ENCODE measurements at places on chromosomes 7 and 10. TPM values are rescaled to one million over a fixed set of nuclear protein-coding genes. Genes with fewer than 3 reads are reported as not detected.

DNA sequence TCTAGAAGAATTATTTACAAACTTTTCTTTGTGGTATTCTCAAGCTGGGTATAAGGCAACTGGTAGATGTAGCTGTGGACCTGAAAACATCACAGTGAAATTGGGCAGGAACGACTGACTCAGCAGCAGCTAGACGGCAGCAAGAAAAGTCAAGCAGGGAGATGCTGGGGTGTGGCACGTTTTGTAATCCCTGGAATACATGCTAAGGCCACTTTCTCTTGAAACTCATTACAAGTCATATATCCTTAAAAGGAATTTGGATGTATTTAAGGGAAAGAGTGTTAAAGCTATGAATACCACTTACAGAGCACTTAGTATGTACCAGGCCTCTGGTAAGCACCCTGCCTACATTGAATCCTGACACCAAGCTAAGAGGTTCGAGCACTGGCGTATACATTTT, 17.4 kb downstream of the BEND7 start:
- DNase-seq, result no peak

- DNase-seq, result no peak
Observed at GRCh38 chr7:151275813-151276577, 27.5 kb upstream of the SMARCD3 start.

PSD gene
- total RNA-seq, result 1.3 TPM

HOXA4 gene
- total RNA-seq, result 1.3 TPM

GRCh38 chr7:159193543-159194090, 49.0 kb upstream of the VIPR2 start:
- no peak for DNase-seq

OR9A2 gene
- total RNA-seq, result not detected

GRCh38 chr10:71343392-71343773, 24.3 kb downstream of the SLC29A3 start:
- DNase-seq, result no peak

- DNase-seq, result peak; percentile 38
Observed at GRCh38 chr10:113329121-113329596, 223.7 kb upstream of the HABP2 start.

GNGT1 gene
- not detected for total RNA-seq

VWC2 gene
- under 0.01 TPM for total RNA-seq

- DNase-seq, result no peak
Observed at GRCh38 chr10:92846-93245, 42.4 kb upstream of the ZMYND11 start.

GRCh38 chr7:129684777-129685176, 73.3 kb downstream of the NRF1 start:
- peak; percentile 28 for DNase-seq

DNA sequence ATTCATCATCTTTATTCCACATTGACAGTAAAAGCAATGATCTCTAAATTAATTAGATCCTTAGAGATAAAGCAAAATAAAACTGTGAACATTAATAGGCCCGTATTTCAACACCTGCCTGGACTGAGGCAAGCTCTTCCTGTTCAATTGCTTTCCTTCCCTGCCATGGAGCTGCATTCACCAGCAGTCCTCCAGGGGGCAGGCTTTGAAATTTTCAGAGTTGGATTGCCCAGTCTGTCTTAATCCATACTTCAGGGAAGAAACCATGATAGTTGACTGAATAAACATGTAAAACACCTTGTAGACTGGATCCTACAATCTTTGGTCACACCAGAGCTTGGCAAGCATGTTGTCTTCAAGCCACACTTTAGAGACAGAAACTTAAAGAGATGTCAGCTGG, 936.6 kb downstream of the NRG3 start:
- DNase-seq, result peak; percentile 22

GRCh38 chr10:70740406-70741288, 44.5 kb downstream of the TBATA start:
- DNase-seq, result no peak

TMEM106B gene
- 27.5 TPM for total RNA-seq

DNA sequence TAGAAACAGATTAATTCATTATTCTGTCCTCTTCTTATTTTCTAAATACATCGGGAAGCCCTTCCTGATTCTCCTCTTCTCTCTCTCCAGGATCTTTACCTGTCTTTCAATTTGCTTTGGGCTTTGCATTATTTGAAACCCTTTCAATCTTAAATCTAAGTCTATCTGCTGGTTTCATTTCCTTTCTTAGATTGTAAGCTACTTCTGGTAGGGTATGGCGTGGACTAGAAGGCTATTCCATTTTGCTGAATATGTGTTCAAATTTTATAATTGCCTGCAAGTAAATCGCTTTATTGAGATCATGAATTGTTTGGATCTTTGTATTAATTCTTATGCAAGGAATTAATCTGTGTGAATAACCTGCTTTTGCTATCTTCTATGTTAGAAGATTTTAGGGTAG, 11.1 kb downstream of the STAM start:
- DNase-seq, result no peak

DNA sequence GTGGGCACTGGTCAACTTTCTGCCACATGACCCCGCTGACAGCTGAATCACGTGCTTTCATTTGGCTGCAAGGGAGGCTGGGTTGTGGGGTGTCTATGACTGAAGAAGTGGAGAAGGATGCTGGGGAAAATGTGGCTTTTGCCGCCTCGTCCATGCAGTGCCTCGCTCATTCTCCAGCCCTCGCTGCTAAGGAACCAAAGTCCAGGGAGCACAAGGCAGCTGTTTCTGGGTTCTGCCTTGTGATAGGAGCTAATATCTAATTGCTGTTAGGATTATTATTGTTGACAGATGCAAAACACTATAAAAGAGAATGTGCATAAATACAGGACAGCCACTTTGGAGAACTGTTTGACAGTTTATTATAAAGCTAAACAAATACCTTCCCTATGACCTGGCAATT, 4.9 kb upstream of the CAMK2B start:
- DNase-seq, result no peak

DNA sequence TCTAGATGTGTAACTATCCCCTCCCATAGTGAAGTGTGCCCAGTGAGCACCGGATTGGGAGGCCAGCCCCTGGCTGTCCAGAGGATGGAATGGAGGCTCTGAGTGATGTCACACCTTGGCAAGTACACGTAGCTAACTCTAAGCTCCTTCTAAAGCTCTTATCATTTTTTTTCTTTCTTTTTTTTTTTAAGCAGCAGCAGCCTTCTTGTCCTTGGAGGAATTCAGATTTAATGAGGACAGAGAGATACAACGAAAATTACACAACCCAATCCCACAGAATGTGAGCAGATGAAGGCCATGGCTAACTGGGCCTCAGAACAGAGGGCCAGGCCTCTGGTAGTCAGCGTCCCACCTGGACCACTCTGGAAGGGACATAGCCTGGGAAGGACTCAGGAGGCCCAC, 11.3 kb downstream of the TNS3 start:
- no peak for DNase-seq

DNA sequence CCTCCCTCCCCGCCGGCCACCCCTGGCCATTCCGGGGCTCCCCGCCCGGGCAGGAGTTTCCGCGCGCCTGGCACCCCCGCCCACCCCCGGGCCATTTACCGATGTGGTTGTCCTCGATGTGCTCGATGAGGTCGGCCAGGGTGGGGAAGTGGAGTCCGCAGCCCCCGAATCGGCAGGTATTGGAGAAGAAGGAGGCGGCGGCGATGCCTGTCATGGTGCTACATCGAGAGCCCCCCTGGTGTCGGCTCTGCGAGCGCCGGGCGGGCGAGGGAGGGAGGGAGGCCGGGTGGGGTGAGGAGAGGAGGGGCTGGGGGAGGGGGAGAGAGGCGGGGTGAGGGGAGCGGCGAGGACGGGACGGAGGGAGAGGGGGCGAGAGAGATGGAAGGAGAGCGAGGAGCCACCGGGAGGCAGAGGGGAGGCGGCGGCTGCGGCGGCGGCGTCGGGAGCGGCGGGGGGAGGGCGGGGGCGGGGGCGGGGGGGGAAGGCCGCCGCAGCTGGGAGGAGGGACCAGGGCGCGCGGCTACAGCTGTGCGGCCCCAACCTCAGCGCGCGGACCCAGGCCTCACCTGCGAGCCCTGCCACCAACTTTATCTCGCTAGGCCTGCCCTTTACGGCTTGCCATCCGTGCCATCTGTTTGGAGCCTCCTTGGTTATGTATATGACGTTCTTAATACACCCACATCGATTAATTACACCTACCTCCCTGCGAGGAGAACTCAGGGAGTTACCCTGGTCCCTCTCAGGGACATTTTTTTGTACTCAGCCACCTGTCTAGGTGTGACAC, at the start of gene JAZF1:
TSS of gene JAZF1 (minus strand) at position 432 of the 784 bp plus-strand sequence.
- DNase-seq, result no peak

FBXL13 gene
- 0.56 TPM for total RNA-seq

GRCh38 chr7:80095545-80095944, 39.1 kb upstream of the GNAI1 start:
- DNase-seq, result no peak

GRCh38 chr10:33005322-33006301, 47.6 kb upstream of the ITGB1 start:
- peak; percentile 96 for DNase-seq

DNA sequence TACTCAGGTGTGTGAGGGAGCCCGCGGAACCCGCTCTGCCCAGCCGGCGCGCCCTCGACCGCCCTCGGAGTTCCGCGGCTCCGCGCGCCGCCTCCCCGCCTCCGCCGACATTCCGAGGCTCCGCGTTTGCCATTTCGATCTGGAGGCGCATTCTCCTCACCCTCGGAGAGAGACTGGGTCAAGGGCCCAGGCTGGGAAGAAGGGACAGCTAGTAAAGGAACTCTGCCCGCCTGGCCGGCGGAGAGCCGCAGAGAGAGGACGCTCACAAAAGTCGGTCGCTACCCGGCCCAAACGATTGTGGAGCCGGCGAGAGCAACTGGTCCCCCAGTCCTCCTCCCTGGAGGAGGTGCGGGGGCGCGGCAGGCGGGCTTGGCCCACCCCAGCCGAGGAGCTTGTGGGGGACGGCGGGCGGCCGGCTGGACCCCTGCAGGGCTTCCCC, 74.5 kb upstream of the LEP start:
- DNase-seq, result no peak

DNA sequence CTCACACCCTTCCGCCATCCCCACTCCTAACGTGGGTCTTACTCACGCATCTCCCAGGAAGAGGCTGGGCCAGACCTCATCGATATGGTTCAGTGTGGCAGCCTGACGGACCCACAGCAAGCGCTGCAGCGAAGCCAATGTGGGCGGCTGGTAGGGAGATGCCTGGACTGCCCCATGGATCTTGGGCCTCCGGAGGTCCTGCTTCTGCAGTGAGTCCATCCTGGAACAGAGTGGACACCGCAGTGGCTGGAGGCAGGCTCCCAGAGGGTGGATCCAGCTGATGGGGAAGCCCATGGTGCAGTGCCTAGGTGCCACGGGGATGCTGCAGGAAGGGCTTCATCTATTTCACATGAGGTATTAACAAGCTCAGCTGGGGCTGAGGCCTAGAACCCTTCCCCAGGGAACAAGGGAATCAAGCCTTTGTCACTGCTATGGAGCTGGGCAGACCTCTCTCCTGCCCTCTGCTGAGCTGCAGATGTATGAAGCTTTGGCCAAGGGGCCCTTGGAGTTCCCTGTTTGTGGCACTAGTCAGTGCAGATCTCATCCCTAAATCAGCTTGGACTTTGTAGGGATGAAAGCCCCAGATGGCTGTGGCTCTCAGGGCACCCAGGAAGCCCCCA, 13.7 kb upstream of the SAMD8 start:
- no peak for DNase-seq

DNA sequence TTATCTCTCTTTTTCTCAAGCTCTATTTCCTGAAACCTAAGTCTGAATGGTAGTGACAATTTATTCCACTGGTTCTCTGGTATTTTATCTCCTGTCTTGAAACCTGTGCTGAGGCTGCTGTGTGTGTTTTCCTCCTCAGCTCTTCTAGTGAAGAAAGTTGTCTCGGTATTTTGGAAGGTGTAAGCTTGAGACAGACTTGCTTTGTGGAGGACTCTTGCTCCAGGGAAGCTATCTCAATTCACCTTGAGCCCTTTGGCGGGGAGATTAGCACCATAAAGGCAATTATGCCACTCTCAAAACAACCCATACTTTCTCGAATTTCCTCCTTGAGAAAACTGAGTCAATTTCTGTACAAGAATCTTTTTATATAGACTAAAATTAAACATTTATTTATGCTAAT, 141.6 kb downstream of the THSD7A start:
- DNase-seq, result no peak

GRCh38 chr7:108358553-108358952, 97.7 kb downstream of the NRCAM start:
- peak; percentile 53 for DNase-seq

DNA sequence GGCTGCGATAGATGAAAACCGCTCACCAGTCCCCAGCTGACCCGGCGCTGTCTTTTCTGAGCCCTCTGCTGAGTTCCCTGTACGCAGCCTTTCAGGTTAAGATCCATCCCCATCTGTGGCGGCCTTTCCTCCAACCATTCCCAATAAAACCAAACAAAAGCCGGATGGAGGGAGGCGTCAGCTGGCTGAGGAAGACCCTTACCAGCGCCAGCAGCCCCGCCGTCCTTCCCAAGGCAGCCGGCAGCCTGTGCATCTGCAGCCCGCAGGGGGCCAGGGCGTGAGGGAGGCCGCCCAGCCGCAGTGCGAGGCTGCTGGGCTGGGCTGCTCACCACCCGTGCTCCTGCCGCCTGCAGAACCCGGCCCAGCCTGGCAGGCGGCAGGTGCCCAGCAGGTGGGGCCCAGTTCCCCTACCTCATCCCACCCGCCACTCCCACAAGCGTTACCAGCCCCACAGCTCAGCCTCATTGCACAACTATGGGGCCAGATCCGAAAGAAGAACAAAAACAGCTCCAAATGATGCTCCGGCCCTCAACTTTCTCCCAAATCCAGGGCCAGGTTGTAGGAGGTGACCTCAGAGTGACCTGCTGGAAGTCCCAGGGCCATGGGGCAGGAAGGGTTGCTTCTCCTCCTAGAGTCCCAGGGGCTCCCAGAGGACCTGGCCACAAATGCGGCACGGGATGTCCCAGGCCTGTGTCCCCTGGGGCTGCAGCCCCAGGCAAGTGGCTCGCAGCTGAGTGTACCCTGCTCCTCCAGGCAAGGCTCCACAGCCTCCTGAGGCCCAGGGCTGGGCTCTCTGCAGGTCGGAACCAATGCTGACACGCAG, 23.8 kb downstream of the PAPOLB start:
- no peak for DNase-seq

DNA sequence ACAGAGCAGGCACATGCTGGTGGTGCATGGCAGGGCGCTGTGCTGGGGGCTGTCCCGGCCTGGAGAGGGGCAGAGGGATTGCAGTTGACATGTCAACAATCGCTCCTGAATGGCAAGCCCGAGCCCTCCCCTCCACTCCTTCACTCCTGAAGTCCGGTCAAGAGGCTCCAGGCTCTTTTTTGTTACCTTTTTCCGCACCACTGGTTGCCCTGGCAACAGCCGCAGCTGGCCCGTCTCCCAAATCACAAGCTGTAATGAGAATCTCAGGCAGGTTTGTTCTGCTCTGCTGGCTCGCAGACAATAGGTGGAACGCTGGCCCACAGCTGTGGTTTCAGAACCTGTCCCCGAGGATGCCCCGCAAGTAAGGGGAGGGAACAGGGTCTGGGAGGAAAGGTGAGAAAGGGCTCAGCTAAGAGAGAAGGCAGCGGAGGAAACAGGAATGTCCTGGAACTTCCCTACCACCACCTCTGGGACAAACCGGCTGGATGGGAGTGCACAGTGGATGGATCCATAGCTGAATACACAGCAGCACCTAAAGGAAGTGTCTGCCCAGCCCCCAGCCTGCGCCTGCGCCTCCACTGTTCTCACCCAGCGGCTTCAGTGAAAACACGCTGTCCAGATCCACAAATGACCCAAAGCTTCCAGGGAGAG, 58.9 kb downstream of the CALML3 start:
- no peak for DNase-seq
